ENCODE measurements at places on chromosomes 6 and 20.

GRCh38 chr20:10954908-10955580, 281.2 kb upstream of the JAG1 start:
- DNase-seq = no peak

DNA sequence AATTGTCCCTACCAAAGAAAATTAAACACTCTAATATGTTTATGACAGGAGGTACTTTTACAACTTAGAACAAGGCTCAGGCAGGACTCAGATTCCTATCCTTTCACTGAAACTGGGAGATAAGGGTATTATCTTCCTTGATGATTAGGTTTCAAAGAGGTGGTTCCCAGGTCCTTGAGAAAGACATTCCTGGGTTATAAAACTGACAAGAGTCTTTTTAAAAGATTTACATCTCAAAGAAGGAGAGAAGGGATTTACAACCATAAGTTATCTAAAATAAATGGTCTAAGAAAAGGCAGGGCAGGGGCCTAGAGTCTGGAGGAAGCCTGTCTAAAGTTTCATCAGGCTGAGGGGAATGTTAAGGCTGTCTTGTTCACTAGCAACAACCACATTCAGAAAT, 1492.5 kb downstream of the HACE1 start:
- DNase-seq = no peak

- DNase-seq = no peak
These were observed 569 bp downstream of the TCEA2 start for GRCh38 chr20:64063389-64064144.

DNA sequence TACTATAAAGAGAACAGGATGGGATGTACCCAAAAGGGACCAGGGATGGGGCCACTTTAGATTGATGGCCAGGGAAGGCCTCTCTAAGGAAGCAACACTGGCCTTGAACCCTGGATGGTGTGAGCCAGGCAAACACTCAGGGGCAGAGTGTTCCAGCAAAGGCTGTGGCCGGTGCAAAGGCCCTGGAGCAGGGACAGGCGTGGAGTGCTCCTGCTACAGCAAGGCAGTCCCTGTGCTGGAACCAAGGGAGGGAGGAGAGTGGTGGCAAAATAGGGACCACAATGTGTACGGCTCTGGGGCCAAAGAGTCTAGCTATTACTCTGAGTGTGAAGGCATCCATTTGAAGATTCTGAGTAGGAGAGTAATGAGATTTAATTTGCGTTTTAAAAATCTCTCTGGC, 131.6 kb downstream of the BMP7 start:
- DNase-seq = no peak

GRCh38 chr20:5181958-5182357, 55.1 kb downstream of the CDS2 start:
- no peak for DNase-seq

DNA sequence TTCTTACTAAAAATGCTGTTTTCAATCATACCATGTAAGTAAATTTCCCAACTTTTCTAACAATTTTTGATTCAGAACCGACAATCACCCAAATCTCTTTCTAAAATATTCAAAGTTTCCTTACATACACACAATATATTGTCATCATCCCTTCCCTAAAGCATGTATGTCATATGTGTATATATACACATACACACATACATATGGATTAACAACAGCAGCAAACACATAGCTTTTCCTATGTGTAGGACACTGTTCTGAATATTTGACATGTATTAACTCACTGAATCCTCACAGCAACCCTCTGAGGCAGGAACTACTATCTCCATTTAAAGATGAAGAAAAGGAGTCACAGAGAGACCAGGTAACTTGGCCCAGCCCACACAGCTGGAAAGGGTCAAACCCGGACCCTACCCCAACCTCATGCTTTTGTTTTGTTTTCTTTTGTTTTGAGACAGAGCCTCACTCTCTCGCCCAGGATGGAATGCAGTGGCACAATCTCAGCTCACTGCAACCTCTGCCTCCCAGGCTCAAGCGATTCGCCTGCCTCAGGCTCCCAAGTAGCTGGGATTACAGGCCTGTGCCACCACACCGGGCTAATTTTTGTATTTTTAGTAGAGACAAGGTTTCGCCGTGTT, 7.2 kb downstream of the FYN start:
- no peak for DNase-seq

- no peak for DNase-seq
These were observed 1291.1 kb upstream of the MAP3K7 start for GRCh38 chr6:91877994-91878393.
